SJCRH30 (cell line): ENCODE measurements at places on chromosomes 6 and 20. TPM values are rescaled to one million over a fixed set of nuclear protein-coding genes. Genes with fewer than 3 reads are reported as not detected.

Gene CAPN11
- total RNA-seq = 0.20 and 0.97 TPM in 2 replicates

Gene HLA-DRB1
- total RNA-seq = not detected in 2 replicates

Gene TNFRSF21
- total RNA-seq = 23.0 and 25.1 TPM in 2 replicates

Gene LBP
- total RNA-seq = not detected in 2 replicates

Gene C6orf58
- total RNA-seq = not detected in 2 replicates

Gene BNIP5
- total RNA-seq = 0.04 TPM in 1 of 2 replicates, not detected in the other

Gene FRK
- total RNA-seq = 1.4 and 2.0 TPM in 2 replicates

Gene DCDC2
- total RNA-seq = 0.02 and 0.05 TPM in 2 replicates

Gene CLVS2
- not detected in 2 replicates for total RNA-seq

Gene RHAG
- total RNA-seq = not detected in 2 replicates

Gene BTN1A1
- total RNA-seq = 0.04 TPM in 1 of 2 replicates, not detected in the other

Gene RIPOR3
- total RNA-seq = 1.7 and 2.6 TPM in 2 replicates

Gene EDN1
- total RNA-seq = 0.08 and 0.10 TPM in 2 replicates

Gene C4A
- total RNA-seq = 0.81 and 2.5 TPM in 2 replicates

Gene RIMS4
- not detected in 2 replicates for total RNA-seq

Gene EZR
- total RNA-seq = 41.9 and 44.6 TPM in 2 replicates

Gene PRR18
- total RNA-seq = 0.33 and 0.47 TPM in 2 replicates

Gene ABHD16B
- total RNA-seq = not detected in 2 replicates

Gene EPPIN
- total RNA-seq = not detected in 2 replicates

Gene CASS4
- total RNA-seq = 4.9 and 5.1 TPM in 2 replicates

Gene GCLC
- 3.9 and 4.4 TPM in 2 replicates for total RNA-seq

Gene MED20
- 33.4 and 34.8 TPM in 2 replicates for total RNA-seq

Gene MEI4
- total RNA-seq = not detected in 2 replicates

Gene PKIB
- 7.4 and 10.0 TPM in 2 replicates for total RNA-seq

Gene DZANK1
- total RNA-seq = 1.9 and 2.1 TPM in 2 replicates

Gene PSMA7
- total RNA-seq = 755 and 774 TPM in 2 replicates

Gene FOXQ1
- not detected in 2 replicates for total RNA-seq

Gene CEP43
- 57.5 and 60.2 TPM in 2 replicates for total RNA-seq

Gene MUC21
- not detected in 2 replicates for total RNA-seq

Gene PLA2G7
- total RNA-seq = not detected in 2 replicates

Gene HAO1
- total RNA-seq = not detected in 2 replicates

Gene PTCRA
- not detected in 2 replicates for total RNA-seq
